ENCODE measurements at places on chromosomes 5 and 9.

DNA sequence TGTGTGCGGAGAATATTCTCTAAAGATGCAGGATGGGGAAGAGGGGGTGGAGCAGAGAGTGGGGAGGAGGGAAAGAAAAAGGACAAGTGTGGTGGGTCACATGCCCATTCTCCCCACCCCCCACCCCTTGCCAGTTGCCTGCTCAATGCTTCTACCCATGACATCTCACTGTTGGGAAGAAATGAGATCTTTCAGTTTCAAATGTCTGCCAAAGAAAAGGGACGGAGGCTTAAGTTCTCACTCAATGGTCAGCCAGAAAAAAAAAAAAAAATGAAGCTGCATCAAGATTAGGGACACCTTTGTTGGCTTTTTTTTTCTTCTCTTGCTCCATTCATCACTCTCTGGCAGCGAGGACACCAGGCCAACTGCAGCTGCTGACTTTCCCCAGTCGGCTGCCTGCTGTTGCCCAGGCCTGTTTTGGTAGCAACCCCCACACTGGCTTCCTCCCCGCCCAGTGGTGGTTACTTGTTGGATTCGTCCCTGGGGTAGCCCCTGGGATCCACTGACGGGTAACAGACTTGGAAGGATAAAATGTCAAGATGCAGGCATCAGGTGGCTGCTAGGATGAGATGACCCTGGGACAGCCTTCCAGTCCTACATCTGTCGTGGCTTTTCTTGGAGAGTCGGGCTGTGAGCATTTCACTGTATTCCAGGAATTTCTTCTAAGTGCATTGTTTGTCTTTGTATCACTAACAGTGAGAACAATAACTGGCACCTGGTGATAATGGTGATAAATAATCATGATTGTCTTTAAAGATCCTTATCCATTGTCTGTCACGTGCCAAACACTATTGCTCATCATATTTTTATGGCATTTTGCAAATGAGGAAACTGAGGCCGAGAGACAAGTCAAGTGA, 9.1 kb downstream of the WWC1 start:
- no peak for DNase-seq

- no peak for DNase-seq
These were observed 8.6 kb upstream of the GLE1 start for GRCh38 chr9:128495804-128496417.

DNA sequence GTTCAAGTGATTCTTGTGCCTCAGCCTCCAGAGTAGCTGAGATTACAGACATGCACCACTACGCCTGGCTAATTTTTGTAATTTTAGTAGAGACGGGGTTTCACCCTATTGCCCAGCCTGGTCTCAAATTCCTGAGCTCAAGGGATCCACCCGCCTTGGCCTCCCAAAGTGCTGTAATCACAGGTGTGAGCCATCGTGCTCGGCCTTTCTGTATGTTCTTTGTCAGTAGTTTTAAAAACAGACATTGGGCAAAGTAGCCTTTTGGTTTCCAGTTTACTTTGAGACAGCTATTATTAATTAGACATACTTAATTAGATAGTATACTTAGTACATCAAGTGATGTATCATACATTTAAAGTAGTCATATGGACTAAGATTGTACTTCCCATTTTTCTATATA, 45.2 kb downstream of the RBM27 start:
- no peak for DNase-seq

- DNase-seq = no peak
These were observed 275.9 kb downstream of the GADD45G start for GRCh38 chr9:89880721-89881120.

GRCh38 chr5:61232490-61233050, 70.3 kb upstream of the SMIM15 start:
- no peak for DNase-seq

DNA sequence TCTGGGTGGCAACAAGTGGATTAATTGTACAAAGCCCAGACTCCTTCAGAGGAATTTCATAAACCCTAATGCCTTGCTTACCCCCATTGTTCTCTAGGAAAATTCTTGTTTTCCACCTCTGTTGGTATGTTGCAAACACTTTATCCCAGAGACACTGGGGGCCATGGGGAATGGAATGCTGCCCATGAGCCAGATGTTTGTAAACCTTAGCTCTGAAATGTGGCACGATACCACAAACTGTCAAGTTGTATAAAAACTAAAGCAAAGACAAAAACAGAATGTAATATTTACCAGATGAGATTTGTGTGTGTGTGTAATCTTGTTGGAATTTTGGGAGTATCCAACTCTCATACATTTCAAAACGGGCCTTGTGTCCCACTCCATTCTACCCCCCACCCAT, 465.0 kb downstream of the EBF1 start:
- DNase-seq = no peak

- no peak for DNase-seq
These were observed 412 bp downstream of the LCN1 start for GRCh38 chr9:135521608-135522095.

GRCh38 chr5:132221781-132222648, 5.6 kb downstream of the P4HA2 start:
- DNase-seq = peak; percentile 95

GRCh38 chr5:173733021-173733420, 116.6 kb upstream of the BOD1 start:
- DNase-seq = no peak

DNA sequence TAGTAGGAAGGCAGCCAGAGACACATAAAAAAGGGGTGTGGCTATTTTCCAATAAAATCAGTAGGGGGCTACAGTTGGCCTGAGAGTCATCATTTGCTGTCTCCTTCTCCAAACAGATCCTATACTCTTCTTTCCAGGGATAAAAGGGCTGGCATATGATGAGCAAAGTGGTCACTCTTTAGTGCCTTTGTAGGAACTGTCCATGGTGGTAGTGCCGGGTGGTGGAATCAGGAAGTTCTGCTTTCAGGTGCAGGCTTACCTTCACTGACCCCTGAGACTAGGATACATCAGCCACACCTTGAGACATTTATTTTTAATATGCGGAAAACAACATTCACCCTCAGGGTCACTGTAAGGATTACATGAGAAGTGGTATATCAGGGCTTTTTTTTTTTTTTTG, 80.8 kb downstream of the ASTN2 start:
- DNase-seq = no peak
